ENCODE measurements at places on chromosomes 11 and 22.

DNA sequence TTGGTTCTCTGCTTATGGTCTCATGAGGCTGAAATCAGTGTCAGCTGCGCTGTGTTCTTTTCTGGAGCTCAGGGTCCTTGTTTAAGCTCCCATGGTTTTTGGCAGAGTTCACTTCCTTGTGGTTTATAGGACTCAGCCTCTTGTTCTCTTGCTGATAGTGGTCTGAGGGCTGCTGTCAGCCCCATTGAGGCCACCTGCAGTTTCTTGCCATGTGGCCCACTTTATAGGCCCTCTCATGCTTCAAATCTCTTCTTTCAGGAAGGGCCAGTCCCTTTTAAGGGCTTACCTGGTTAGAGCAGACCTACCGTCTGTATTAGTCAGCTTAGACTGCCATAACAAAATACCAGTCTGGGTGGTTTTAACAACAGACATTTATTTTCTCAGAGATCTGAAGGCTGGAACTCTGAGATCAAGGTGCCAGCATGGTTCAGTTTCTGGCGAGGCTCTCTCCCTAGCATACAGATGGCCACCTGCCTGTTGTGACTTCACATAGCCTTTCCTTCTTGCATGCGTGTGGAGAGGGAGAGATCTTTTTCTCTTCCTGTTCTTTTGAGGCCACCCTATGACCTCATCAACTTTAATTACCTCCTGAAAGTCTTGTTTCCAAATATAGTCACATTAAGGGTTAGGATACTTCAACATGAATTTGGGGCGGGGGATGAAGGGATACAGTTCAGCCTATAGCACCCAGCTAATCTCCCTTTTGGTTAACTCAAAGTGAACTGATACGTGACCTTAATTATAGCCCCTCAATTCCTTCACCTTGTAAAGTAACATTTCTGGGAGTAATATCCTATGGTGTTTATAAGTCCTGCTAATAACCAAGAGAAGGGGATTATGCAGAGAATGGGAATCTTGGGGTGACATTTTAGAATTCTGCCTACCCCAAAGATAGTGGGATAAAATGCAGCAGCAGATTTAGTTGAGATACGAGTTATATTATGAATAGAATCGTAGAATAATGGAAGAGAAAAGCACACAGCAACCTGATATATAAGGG is 131.8 kb downstream of the UVRAG start:
- no peak for DNase-seq

DNA sequence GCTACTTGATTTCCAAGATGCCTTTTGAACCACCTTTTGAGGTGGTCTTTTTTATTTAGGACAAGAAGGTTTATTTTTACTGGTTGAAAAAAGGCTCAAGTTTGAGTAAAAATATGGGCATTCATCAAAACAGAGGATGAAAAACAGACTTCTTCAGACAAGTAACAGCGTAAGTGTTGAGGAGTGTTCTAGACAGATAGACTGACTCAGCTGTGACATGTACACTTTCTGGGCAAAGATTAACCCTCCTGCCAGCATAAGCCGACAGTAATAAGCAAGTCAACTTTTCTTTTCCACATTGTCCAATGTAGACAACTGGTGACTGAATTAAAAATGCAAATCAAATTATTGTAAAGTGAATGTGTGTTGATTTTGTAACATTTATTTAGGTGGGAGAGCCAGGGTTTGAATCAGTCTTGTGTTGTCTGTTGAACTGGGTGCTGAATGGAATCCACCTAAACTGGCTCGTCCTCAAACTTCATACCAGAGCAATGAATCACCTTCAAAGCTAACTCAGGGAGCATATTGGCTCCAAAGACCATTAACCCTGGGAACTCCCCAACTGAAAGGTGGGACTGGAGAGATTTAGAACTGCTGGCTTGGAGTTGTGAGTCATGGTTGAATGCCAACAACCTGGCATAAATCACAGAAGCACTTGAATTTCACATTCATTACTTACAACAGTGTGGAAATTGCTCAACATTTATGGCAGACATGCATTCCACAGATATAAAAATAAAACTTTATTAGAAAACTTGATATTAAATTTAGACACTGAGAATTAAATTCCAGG is 377.0 kb downstream of the ETS1 start:
- no peak for DNase-seq

DNA sequence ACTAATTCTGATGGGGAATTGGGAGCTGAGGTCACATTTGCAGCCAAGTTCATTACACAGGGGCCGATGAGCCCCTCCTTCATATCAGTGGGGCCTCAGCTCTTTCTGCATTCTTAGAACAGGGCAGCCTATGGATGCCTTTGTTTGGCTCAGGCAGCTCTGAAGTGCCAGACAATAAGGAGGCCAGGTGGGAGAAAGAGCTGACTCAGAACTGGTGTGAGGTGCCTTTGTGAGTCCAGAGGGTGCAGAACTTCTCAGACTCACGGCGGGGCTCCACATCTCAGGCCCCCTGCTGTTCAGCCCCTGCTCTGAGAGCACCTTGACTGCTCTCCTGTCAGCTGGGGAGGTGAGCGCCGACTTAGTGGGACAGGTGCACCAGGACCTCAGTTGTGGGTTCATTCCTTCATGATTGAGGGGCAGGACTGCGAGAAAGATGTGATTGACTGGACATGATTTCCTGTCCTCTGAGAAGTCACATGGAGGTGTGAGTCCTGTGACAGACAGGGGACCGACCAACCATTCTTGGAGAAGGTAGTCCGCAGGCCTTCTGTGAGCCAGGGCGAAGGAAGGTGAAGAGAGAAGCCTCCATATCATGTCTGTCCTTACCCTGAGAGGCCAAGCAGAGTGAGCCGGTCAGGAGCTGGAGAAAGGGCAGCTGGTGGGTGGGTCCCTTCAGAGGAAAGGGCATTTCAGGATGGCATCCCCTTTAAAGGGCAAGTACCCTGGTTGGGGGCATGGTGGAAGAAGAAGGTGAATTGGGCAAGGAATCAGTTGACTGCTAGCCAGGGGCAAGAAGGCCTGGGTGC is 245.0 kb upstream of the TBCEL start:
- DNase-seq, result no peak

DNA sequence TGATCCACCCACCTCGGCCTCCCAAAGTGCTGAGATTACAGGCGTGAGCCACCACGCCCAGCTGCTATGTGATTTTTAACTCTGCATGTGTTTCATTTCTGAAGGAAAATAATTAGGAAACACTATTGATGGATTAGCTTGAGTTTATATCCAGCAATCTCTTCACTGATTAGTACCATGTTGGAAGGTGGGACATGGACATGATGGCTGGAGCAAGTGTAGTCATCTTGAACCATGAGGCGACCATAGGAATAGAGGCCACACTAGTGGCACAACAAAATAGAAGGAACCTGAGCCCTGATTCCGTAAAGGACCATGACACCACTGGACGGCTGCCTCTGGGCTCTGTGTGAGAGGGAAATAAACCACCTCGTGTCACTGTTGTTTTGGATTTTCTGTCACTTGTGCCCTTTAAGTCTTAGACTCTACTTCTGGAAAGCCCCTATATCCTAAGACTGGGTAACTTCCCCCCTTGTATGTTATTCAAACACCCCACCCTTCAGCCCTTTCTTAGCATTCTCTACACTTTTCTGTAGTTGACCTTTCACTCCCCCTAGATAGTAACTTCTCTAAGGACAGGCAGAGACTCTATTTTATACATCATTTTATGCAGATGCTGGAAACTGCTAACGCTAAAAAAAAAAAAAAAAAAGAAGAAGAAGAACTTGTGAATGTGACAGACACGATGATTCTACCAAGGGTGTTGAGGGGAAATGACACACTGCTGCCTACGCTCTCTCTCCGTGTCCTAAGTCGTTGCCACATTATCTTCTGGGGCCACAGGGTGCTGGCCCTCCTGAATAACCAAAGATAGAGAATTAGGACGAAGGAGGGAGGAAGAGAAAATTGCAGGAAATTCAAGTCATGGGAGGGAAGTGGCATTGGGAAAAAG is 2.7 kb upstream of the VPS37C start:
- no peak for DNase-seq

- DNase-seq, result no peak
These were observed 23.9 kb upstream of the LYVE1 start for GRCh38 chr11:10592331-10592730.

GRCh38 chr11:130474637-130475400 is 26.4 kb downstream of the ADAMTS15 start:
- no peak for DNase-seq

DNA sequence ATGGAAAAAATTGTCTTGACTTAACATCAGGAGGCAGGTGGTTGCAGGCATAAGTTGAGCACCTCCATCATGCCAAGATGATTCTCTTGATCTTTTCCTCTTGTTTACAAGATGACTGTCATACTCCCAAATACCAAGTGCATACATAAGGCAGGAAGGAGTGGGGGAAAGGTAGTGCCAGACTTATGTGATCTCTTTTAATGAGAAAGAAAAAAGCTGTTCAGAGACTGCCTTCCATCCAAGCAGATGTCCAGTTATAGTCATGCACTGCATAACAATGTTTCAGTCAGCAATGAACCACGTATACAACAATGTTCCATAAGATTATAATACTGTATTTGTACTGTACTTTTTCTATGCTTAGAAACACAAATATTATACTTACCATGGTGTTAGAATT is 135.7 kb downstream of the EHF start:
- no peak for DNase-seq

GRCh38 chr11:71202598-71202944 is 49.8 kb downstream of the SHANK2 start:
- no peak for DNase-seq

DNA sequence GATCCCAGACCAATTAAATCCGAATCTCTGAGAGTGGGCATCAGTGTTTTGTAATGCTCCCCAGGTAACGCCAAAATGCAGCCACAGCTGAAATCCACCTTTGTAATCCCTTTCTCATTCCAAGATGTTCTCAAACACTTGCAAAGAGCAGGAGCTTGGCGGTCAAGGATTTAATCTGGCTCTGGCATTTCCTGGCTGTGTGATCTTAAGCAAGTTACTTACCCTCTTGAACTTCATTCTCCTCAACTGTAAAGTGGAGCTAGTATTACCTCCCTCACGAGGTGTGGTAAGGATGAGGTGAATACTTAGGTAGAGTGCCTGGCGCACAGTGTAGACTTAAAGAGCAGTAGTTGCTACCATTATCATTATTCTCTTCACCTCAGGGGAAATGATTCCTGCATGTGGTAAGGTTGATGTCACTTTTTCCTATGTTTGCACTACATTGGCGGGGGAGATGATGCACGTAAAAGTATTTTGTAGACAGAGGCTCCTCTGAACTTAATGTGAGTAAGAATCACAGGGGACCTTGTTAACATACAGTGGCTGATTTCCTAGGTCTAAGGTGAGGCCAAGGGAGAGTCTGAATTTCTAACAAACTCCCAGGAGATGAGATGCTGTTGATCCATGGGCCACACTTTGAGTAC is 210.4 kb upstream of the PITPNB start:
- DNase-seq, result no peak

DNA sequence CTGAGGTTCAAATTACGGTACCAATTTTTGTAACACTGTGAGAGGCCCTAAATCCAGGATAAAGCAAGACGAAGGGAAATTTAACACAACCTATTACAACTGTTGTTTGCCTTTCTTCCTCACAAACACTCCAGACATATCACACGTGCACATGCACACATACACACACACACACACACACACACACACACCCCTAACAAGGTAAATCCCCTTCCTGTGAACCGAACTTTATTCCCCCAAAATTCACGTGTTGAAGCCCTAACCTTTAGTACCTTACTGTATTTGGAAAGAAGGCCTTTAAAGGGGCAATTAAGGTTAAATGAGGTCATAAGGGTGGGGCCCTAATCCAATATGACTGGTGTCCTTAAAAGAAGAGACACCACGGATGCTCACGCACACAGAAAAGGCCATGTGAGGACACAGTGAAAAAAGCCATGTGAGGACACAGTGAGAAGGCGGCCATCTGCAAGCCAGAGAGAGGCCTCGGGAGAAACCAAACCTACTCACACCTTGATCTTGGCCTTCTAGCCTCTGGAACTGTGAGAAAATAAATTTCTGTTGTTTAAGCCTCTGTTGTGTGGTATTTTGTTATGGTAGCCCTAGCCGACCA is 1.8 kb downstream of the SERGEF start:
- DNase-seq, result no peak

- DNase-seq, result no peak
These were observed at the start of gene PEX16 for GRCh38 chr11:45917623-45918330. Gene PEX16 (minus strand): TSS chr11:45917877. CDS start chr11:45917811, 66 bp downstream.

- peak; percentile 80 for DNase-seq
These were observed at the start of gene HMGXB4 for GRCh38 chr22:35257321-35258190. Gene HMGXB4 (plus strand): TSS chr22:35257493. CDS start chr22:35262391, 4,898 bp downstream.

- DNase-seq, result no peak
These were observed 83.1 kb upstream of the USP47 start for GRCh38 chr11:11758603-11759196.

DNA sequence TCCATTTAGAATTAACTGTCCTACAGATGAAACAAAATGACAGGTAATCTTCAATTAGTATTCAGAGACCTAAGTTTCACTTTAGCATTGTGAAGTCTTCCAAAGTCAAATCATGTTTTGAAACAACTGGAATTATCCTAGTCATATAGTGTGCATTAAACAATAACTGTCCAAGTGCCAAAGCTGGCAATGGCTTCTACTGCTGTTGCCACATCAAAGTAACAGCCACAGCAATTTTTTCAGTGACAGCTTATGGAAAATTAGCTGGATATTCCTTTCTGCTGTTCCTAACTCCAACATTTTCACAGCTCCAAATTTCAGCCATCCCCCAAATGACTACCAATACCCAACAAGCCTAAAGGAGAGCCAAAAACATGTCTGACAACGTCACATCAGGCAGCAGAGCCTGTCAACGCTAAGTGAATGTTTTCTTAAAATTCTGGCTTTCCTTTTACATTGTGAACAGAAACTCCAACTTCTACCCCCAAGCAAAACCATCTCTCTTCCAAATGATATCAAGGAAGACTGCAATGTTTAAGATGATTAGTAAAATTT is 45.3 kb upstream of the CCDC34 start:
- no peak for DNase-seq

- no peak for DNase-seq
These were observed 245.0 kb downstream of the CSNK2A3 start for GRCh38 chr11:11108026-11108425.

- DNase-seq, result no peak
These were observed 402.5 kb downstream of the TMEM135 start for GRCh38 chr11:87440076-87440770.

DNA sequence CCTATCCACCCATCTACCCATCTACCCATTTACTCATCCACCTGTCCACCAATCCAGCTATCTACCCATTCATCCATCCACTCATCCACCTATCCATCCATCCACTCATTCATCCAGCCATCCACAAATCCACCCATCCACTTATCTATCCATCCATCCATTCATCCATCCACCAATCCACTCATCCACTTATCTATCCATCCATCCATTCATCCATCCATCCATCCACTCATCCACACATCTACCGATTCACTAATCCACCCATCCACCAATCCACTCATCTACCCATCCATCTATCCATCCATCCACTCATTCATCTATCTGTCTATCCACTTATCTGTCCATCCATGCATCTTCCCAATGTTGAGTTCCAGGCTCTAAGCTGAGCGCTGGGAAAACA is 1.7 kb upstream of the SPI1 start:
- DNase-seq, result no peak

DNA sequence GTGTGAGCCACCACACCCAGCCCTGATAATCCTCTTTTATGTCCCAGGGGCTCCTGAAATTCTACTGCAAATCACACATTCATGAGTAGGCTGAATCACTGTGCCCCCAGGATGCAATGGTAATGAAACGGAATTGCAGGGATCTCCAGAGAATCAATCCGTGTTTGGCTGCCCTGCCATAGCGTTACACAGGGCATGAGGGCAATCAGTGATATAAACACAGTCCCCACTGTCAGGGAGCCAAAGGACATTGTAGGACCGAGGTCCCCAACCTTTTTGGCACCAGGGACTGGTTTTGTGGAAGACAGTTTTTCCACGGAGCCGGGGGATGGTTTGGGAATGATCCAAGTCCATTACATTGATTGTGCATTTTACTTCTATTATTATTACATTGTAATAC is 9.0 kb upstream of the PLA2G6 start:
- no peak for DNase-seq

All from cortex of kidney (tissue), 1 donor.